IMR-90 (cell line): ENCODE measurements at places on chromosomes 3 and 15. TPM values are rescaled to one million over a fixed set of nuclear protein-coding genes. Genes with fewer than 3 reads are reported as not detected.

Gene ISY1
- 28.5 and 39.7 TPM in 2 replicates for total RNA-seq

Gene PDZRN3
- total RNA-seq, result 17.0 and 17.8 TPM in 2 replicates

Gene SKOR1
- not detected in 2 replicates for total RNA-seq

Gene MESP2
- total RNA-seq, result 0.18 and 0.28 TPM in 2 replicates

Gene PRR23B
- total RNA-seq, result not detected in 2 replicates

Gene CYP11A1
- total RNA-seq, result 0.18 and 0.28 TPM in 2 replicates

Gene CPNE4
- not detected in 2 replicates for total RNA-seq

Gene SAMD7
- total RNA-seq, result not detected in 2 replicates

Gene GADL1
- total RNA-seq, result not detected in 2 replicates

Gene GREM1
- total RNA-seq, result 848 and 1,032 TPM in 2 replicates

Gene SLC51B
- total RNA-seq, result not detected in 2 replicates

Gene MEIS2
- 50.3 and 71.3 TPM in 2 replicates for total RNA-seq

Gene RAB6B
- total RNA-seq, result 0.18 and 0.28 TPM in 2 replicates

DNA sequence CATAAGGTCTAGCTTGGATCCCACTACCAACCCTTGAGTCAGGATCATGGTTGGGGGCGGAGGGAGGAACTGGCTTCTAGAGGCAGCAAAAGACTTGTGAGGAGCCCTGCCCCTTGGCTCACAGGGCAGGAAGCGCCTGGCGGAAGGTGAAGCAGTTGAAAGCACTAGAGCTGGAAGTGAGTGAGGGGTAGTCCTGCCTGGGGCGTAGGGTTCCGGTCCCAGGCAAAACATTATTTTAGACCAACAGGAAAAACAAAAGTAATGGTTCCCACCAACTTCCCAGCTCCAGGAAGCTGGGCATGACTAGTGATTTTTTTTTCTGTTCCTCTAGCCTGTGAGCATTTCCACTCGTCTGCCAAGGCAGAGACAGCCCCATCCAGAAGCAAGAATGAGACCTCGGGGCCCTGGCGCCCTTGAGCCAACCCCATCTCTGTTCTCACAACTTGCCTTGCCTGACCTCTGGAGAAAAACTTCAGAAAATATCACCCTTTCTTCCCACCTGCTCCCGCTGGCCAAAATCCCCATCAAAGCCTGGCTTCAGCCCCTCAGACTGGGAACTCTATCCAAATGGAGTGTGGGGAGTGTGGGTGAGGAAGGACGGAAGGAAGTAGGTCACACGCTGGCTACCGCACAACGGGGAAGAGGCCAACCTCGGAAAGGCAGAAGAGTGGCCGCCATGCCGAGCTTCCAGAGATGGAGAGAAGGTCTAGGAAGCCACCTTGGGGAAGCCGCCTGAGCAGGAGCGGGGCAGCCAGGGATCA is 57.5 kb downstream of the RBPMS2 start:
- DNase-seq, result no peak

DNA sequence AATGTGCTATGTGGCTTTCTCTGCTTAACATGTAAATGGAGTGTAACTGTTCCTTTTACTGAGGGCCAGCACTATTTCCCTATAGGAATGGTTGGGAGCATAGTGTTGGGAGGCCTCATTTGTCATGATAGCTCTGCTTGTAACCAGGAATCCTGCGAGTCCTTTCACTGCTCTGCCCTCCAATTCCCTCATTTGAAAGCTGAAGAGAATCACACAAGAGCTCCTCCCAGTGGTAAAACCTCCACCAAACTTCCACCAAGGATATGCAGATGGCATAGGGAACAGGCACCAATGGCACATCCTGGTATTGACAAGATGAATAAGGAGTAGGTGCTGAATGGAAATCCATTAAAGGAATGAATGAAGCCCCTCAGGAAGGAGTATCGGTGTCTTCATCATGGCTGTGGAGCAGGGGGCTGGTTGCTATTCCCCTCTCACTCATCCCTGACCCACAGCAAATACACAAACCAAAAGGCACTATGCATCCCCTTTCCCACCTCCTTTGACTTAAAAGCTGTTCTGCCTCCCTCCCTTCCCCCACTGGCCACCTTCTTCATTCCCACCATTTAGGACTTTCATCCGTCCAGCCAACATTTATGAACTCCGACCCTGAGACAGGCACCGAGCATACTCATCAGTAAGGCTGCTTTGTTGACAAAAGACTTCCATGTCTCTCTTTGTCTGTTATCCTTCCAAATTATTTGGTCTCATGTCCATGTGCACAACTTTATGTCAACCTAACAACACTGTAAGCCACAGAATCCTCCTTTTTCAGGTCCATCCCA is 560.8 kb downstream of the FOXP1 start:
- peak; percentile 10 for DNase-seq

DNA sequence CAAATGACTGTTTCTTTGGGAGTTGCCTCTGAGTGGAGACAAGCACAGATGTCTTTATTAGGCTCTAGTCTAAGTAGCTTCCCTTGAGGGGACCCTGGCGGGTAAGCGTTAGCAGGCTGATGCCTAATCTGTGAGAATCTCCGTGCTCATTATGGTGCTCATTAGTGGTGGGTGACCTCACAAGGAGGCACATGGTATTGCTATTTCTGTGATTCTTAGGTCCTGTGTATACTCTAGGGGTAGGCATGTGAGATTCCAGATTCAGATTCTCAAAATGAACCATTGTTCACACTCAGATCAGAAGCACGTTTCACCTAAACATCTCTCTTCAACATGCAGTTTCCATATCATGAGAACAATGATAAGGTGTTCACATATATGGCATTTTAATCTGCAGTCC is 809.7 kb downstream of the NR2F2 start:
- DNase-seq, result no peak

DNA sequence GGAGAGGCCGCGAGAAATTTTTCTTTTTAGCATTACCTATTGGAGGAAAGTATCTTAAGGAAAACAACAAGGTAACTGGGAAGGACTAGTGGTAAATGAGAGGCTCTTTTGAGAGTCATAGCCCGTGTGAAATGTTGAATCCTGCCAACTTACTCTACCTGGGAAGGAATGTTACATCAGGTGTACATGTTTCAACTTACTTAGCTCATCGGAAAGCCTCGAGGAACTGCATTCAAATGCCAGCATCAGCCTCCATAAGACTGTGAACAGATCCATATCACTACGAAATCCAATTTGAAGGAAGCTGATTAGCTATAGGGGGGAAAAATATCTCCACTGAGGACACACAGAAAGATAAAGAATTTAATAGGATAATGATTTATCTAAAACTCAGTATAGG is 72.3 kb upstream of the PDZRN3 start:
- DNase-seq, result no peak

- DNase-seq, result no peak
These were observed 26.5 kb downstream of the CCDC33 start for GRCh38 chr15:74262625-74263024.

DNA sequence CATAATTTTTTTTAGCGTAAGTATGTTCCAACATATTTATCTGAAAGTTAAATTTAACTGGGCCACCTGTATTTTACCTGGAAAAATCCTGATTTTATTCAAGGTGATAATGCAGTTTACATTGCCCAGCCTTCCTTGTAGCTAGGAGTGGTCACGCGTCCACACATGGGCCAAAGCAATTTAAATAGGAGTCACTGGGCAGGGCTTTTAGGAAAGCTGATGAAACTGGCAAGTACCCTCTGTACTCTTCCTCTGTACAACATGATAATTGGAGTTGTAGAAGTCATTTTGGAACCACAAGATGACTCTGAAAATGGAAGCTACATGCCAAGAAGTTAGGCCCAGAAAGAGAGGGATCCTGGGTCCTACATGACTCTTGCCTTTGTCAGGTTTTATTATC is 9.5 kb downstream of the BTD start:
- no peak for DNase-seq

DNA sequence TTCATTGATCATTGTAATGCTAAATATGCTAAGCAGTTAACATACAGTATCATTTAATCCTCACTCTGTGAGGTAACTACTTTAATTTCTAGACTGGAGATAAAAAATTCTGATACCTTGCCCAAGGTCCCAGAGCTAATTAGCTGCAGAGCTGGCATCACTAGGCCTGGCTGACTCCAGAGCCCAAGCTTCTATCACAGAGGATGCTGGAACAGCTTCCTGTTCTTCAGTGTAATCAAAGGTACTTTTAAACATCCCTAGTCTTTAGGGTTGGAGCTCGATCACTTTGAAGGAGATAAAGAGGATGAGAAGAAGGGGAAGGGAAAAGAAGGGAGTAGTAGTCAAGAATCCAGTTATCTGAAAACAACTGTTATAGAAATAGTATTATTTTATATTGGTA is 37.1 kb upstream of the BOC start:
- no peak for DNase-seq

- no peak for DNase-seq
These were observed 133.8 kb downstream of the SPATA16 start for GRCh38 chr3:173007079-173007723.

DNA sequence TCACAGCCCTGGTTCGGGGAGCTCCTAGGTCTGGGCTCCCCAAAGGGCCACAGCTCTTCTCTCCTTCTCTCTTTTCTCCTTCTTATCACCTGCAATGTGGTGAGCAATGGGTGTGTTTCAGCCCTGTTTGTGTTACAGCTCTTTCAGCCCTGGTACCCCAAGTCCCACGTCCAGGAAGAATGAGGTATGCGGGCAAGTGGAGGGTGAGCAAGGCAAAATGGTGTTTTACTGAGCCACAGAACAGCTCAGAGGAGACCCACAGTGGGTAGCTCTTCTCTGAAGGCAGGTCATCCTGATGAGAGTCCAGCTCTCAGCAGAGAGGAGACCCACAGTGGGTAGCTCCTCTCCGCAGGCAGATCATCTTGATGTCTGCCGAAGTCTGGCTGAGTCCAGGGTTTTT is 86.8 kb downstream of the BFSP2 start:
- DNase-seq, result no peak

GRCh38 chr15:89346516-89347231 is 12.1 kb upstream of the POLG start:
- no peak for DNase-seq

- peak; percentile 90 for DNase-seq
These were observed 140.7 kb upstream of the MEF2A start for GRCh38 chr15:99424978-99425656.

DNA sequence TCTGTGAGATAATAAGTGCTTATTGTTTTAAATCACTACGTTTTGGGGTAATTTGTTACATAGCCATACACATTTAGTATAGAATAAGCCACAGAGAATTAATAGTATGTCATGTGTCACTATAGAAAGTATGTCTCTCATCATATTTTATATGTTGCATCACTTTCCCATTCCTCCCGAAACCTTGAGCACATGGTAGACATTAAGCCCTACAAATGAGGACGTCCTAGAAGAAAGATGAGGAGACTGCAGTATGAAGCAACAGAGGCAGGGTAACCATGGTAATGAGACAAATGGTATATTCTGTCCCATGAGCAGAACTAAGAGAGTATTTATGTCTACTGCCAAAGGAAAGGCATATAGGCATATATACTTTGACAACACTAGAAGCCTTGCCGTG is 720.2 kb downstream of the ROBO1 start:
- no peak for DNase-seq

- peak; percentile 61 for DNase-seq
These were observed at the start of gene CCNDBP1 for GRCh38 chr15:43185157-43186002. TSS of gene CCNDBP1 (plus strand) at chr15:43185403. CDS start at chr15:43185499, 96 bp downstream.

DNA sequence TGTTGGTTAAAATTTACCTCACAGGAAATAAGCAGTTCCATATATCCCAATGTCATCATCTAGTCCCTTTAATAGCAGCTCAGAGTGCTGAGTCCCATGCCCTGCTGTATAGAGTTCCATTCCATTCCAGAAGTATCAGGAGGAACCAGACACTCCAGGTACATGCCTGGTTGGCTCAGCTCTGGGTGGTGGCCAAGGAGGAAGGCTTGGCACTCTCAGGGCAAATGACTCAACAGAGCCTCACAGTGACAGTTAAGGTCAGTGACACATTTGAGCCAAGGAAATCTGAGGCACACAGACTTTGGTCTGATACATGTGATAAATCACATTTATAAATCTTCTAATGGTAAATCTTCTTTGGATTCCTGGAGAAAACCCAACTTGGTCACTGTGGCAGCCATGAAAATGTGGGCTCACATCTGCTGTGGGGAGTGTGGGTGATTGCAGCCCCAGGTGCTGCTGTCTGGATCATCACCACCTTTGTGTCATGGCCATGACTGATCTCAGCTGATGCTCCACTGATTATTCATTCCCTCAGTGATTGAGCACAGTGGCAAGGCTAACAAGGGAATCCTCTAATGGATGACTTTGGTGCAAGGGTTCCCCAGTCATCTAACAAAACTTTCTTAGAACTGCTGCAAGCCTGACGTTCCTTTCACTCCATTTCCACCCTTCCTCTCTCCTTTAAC is 9.3 kb downstream of the HHLA2 start:
- no peak for DNase-seq

GRCh38 chr3:79618883-79619282 is 148.9 kb downstream of the ROBO1 start:
- DNase-seq, result no peak

DNA sequence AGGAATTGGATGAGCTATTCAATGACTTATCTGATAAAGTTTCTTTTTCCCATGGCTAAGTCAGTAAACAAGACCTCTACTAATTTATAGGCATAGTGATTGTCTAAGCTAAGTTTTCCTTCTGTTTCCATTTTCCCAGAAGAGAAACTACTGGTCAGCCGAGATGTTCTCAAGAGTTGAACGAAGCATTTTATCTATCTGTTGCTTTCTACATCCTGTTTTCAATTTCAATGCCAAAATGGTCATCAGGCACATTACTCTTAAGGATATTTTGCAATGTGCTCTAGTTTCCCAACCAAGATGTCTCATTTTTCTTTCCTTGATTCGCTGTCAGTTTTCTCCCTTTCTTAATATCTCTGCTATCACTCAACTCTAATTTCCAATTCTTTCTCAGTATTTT is 228.7 kb downstream of the MBNL1 start:
- DNase-seq, result peak; percentile 24

GRCh38 chr3:47884603-47885002 is 81.7 kb downstream of the DHX30 start:
- DNase-seq, result no peak

GRCh38 chr15:39426552-39427532 is 154.0 kb upstream of the THBS1 start:
- peak; percentile 84 for DNase-seq

DNA sequence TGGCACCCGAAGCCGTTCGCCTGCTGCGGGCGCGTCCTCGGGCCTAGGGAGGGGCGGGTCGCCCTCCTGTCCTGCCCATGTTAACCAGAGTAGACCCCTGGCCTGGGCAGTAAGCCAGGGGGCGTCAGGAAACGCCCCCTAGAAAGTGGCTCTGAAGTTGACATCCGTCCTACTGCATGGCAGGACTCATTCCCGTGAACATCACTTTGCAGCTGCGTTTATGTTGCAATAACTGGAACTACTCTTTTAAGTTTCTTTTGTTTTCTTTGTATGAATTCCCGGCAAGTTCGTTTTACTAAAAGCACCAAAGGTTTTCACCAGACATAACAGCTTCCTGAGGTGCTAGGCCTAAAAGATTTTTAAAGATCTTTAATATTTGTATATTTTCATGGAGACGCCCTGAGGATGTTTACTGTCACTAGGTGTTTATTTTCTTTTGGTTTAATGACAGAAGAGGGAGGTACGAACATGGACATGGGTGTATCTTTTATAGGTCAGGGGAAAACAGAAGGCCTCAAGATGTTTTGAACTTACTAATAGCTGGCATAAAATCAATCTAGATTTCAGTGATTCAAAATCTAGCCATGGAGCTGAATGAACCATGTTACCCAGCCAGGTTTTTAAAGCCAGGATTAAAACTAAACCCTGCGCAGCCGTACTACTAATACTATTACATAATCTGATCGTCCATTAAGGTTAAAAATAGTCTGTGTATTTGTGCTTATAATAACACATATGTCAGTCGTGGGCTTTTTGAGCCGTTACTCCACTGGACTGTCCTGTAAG is 1.0 kb downstream of the C15orf61 start:
- DNase-seq, result peak; percentile 51

- no peak for DNase-seq
These were observed 31.2 kb upstream of the USP3 start for GRCh38 chr15:63473007-63473748.
